Activated CD4-positive, alpha-beta memory T cell treated with anti-CD3 and anti-CD28 coated beads, Interleukin-2, amount 10 ng/mL, durations not matched to agents 7 days and 5 days (primary cell): ENCODE measurements at places on chromosomes 3 and 15. TPM values are rescaled to one million over a fixed set of nuclear protein-coding genes. Genes with fewer than 3 reads are reported as not detected.

Gene ACKR2
- total RNA-seq, result 2.0 TPM

Gene DZIP1L
- total RNA-seq, result not detected

Gene CNTN3
- not detected for total RNA-seq

DNA sequence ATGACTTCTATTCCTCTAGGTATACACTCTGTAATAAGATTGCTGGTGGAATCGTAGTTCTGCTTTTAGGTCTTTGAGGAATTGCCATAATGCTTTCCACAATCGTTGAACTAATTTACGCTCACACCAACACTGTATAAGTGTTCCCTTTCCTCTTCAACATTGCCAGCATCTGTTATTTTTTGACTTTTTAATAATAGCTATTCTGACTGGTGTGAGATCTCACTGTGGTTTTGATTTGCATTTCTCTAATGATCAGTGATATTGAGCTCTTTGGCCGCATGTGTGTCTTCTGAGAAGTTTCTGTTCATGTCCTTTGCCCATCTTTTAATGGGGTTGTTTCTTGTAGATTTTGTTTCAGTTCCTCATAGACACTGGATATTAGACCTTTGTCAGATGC, 12.8 kb downstream of the NXPE3 start:
- peaks cover 22% of the 10 kb centered on the region for H3K4me1 ChIP-seq
- no peak overlapping the region for H3K4me3 ChIP-seq
- peaks cover 88% of the 10 kb centered on the region for H3K36me3 ChIP-seq
- no peak overlapping the region for H3K27ac ChIP-seq
- no peak for DNase-seq

- H3K27me3 ChIP-seq, result no peaks in the 10 kb centered on the region
- H3K36me3 ChIP-seq, result peaks cover 19% of the 10 kb centered on the region
- peaks cover 17% of the 10 kb centered on the region for H3K4me1 ChIP-seq
- peak overlapping the region; percentile 19 for H3K27ac ChIP-seq
- DNase-seq, result no peak
These were observed 31.9 kb downstream of the TRAK1 start for GRCh38 chr3:42123012-42123581.

GRCh38 chr15:44296625-44297524, 8.4 kb downstream of the GOLM2 start:
- no peak overlapping the region for H3K4me3 ChIP-seq
- peaks cover 17% of the 10 kb centered on the region for H3K36me3 ChIP-seq
- no peaks in the 10 kb centered on the region for H3K27me3 ChIP-seq
- no peak for DNase-seq
- H3K27ac ChIP-seq, result peak overlapping the region; percentile 17

GRCh38 chr3:180319461-180319860, 282.5 kb upstream of the TTC14 start:
- no peaks in the 10 kb centered on the region for H3K4me1 ChIP-seq
- DNase-seq, result no peak
- H3K27ac ChIP-seq, result no peak overlapping the region

DNA sequence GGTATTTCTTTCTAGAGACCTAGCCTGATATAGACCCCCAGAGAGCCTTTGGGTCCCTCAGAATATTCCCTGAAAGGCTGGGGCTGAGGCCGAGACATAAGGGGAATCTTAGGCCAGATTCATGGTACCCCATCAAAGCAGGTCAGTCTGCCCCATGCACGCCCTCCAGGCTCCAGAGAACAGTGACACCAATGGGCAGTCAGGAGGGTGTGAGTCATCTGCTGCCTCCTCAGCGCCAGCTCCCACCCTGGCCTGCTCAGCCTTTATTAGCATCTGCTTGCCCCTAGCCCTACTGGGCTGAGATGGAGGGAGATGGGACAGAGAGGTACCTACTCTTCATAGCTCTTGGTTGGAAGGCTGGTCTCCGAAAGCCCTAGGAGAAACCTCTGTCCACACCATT, 14.3 kb upstream of the CAMKV start:
- H3K27me3 ChIP-seq, result no peaks in the 10 kb centered on the region
- no peak overlapping the region for H3K27ac ChIP-seq
- DNase-seq, result no peak
- H3K36me3 ChIP-seq, result no peaks in the 10 kb centered on the region

GRCh38 chr3:182937293-182938051, 42.9 kb downstream of the DCUN1D1 start:
- H3K4me1 ChIP-seq, result peaks cover 19% of the 10 kb centered on the region
- no peak for DNase-seq
- H3K4me3 ChIP-seq, result no peak overlapping the region
- no peak overlapping the region for H3K27ac ChIP-seq

DNA sequence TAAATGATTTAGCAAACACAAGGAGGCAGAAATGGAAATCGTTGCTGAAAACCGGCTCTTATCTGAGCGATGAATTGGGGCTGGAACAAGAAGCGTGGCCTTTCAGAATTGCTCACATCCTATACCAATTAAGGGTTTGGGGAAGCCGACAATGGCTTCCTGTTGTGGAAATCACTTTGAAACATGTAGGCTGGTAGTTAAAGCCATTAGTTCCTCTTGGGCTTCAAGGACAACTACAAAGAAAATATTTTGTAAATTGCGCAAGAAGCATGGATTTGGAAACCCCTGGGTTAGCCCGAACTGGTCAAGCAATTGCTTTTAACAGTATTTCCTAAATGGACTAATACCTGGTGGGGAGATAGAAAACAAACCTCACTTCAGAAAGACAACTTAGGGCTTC, 182.4 kb downstream of the ADAMTS9 start:
- H3K27ac ChIP-seq, result no peak overlapping the region
- H3K36me3 ChIP-seq, result no peaks in the 10 kb centered on the region
- peaks cover 5% of the 10 kb centered on the region for H3K27me3 ChIP-seq

GRCh38 chr3:53162672-53163443, 1.8 kb downstream of the PRKCD start:
- DNase-seq, result peak; percentile 67
- peak overlapping the region; percentile 58 for H3K27ac ChIP-seq
- H3K36me3 ChIP-seq, result peaks cover 3% of the 10 kb centered on the region
- peaks cover 13% of the 10 kb centered on the region for H3K27me3 ChIP-seq
- peak overlapping the region; percentile 86 for H3K4me3 ChIP-seq

DNA sequence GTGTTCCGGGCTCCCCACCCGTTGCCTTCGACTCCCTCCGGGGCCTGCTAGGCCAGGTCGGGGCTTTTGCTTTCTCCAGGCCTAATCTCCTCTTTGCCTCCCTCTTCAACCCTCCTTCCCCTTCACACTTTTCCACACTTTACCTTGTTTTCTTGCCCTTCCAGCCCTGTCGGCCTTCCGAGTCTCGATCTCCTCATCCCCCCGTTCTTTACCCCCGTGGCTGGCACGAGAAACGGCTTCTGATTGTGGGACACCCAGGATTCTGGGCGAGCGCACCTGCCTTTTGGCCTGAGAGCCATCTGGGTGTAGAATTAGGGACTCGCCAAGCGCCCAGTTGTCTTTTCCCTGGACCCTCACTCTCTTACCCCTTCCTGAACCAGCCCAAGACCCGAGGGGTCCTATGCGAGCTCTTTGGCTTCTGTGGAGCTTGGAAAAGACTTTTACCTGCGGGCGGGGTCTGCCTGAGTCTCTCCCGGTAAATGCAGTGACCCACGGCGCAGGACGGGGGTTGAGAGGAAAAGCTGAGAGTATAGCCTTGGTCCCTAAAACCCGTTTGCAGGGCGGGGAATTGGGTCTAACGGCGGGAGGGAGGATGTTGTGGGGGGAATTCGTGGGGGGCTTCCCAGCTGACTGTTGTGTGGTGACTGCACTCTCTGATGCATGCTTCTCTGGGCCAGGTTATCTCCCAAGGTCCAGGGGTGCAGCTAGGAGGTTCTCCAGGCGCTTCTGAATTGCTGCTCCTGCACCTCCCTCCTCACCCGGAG, 5.5 kb upstream of the ONECUT1 start:
- H3K4me3 ChIP-seq, result no peak overlapping the region
- H3K27me3 ChIP-seq, result peaks cover 89% of the 10 kb centered on the region
- no peak overlapping the region for H3K27ac ChIP-seq
- peaks cover 5% of the 10 kb centered on the region for H3K4me1 ChIP-seq
- DNase-seq, result no peak
- H3K36me3 ChIP-seq, result peaks cover 9% of the 10 kb centered on the region

DNA sequence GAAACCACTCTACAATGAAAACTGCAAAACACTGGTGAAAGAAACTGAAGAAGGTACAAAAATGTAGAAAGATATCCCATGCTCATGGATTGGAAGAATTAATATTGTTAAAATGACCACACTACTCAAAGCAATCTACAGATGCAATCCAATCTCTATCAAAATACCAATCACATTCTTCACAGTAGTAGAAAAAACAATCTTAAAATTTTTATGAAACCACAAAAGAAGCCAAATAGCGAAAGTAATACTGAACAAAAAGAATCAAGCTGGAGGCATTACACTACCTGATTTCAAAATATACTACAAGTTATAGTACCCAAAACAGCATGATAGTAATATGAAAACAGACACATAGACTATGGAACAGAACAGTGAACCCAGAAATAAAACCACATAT, 36.9 kb downstream of the TXNRD3 start:
- no peak overlapping the region for H3K27ac ChIP-seq
- no peak overlapping the region for H3K4me3 ChIP-seq
- DNase-seq, result no peak
- H3K27me3 ChIP-seq, result peaks cover 6% of the 10 kb centered on the region

DNA sequence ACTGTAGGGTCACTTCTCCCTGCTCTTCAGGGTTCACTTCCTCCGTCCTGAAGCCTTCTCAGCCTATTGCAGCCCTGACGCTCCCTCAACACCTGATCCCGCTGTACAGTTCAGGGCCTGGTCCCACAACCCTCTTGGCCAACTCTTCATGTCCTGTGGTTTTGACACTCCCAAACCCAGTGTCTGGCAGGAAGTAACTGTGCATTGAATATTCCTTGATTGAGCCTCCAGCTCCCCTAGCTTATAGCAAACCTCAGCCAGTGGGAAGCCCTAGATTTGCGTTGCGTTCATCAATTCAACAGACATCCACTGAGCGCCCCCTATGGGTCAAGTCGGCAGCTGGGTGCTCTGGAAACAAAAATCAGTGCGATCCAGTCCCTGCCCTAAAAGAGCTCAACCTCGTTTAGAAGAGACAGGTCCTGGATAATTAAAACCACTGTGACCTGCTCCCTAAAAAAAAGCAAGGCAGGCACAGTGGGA, 13.5 kb downstream of the UBAP1L start:
- peak; percentile 57 for DNase-seq
- H3K27ac ChIP-seq, result no peak overlapping the region
- H3K4me1 ChIP-seq, result peaks cover 6% of the 10 kb centered on the region

DNA sequence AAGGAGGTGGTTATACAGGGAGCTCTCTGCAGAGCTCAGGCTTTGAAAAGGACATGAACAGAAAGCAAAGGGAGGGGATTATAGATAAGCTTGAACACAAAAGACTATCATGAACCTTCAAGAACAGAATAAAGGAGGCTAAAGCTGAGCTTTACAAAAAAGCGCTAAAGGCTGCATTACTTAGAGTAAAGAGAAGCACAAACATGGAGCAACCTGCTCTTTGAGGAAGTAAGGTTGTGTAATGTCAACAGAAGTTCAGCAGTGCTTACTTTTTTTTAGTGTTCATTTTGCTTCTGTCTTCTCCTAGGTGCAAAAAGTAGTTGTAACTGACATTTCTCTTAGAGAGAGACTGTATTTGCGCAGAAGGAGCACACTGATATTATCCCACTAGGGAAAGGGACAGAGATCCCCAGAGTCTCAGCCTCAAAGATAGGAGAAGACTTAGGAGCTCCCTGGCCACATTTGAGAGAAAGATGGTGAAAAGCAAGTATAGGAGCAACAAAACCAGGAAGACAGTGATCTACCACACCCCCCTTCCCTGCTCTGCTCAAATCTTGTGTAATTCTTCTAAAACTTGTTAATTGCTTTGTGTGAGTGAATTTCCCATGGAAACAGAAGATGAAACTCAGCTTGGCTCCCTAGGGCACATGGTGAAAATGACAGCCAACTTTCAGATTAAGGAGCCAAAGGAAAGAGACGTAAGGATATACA, 54.7 kb downstream of the QTRT2 start:
- no peak for DNase-seq
- no peak overlapping the region for H3K4me3 ChIP-seq
- peaks cover 11% of the 10 kb centered on the region for H3K27me3 ChIP-seq
- no peaks in the 10 kb centered on the region for H3K36me3 ChIP-seq

- H3K27me3 ChIP-seq, result peaks cover 16% of the 10 kb centered on the region
- DNase-seq, result no peak
- no peak overlapping the region for H3K27ac ChIP-seq
These were observed 7.2 kb downstream of the PLD1 start for GRCh38 chr3:171803044-171803443.

DNA sequence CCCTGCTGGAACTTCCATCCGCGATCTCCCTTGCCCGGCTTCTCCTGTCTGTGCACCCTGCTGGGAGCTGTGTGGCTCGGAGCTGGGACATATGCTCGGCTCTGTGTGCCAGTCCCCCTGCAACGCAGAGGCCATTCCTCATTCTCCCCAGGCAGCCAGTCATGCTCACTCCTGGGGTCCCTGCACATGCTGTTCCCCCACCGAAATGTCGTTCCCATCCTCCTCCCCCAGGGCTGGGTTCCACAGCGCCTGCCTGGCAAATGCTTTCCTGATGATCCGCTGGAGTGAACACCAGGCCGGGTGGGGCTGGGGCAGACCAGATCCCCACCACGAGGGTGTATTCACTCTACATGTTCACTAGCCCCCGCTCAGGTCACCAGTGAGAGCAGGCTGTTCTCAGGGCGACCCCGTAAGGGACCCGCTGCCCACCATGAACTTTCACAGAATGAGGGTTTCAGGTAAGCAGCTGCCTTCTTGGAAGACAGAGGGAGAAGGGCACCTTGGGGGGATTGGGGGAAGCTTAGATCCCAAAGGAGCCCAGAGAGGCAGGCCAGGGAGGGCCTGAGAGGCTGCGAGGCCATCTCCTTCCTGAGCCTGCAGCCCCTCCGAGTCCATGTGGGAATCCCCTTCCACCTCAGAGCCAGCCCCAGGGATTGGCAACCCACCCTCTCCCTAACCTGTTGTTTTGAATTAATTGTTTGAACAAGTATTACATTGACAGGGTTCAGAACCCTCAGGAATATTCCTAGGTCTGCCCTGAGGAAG, 88.7 kb upstream of the IQSEC1 start:
- no peak overlapping the region for H3K27ac ChIP-seq
- H3K4me1 ChIP-seq, result no peaks in the 10 kb centered on the region
- H3K4me3 ChIP-seq, result no peak overlapping the region
- no peaks in the 10 kb centered on the region for H3K36me3 ChIP-seq

- H3K27me3 ChIP-seq, result no peaks in the 10 kb centered on the region
- DNase-seq, result no peak
- H3K27ac ChIP-seq, result no peak overlapping the region
- H3K4me3 ChIP-seq, result no peak overlapping the region
- H3K36me3 ChIP-seq, result peaks cover 25% of the 10 kb centered on the region
These were observed 8.2 kb upstream of the PRKAR2A start for GRCh38 chr3:48855681-48856447.

- no peaks in the 10 kb centered on the region for H3K4me1 ChIP-seq
- H3K27ac ChIP-seq, result no peak overlapping the region
- no peaks in the 10 kb centered on the region for H3K36me3 ChIP-seq
- H3K27me3 ChIP-seq, result peaks cover 13% of the 10 kb centered on the region
These were observed 35.4 kb downstream of the SV2B start for GRCh38 chr15:91135201-91136130.

GRCh38 chr3:39013289-39013688, 38.5 kb downstream of the SCN11A start:
- H3K36me3 ChIP-seq, result no peaks in the 10 kb centered on the region
- no peaks in the 10 kb centered on the region for H3K4me1 ChIP-seq
- H3K4me3 ChIP-seq, result no peak overlapping the region
- no peak for DNase-seq
- H3K27me3 ChIP-seq, result peaks cover 23% of the 10 kb centered on the region

GRCh38 chr3:122996038-122996580, 31.5 kb downstream of the SEMA5B start:
- no peak overlapping the region for H3K4me3 ChIP-seq
- H3K36me3 ChIP-seq, result no peaks in the 10 kb centered on the region
- no peak for DNase-seq
- no peak overlapping the region for H3K27ac ChIP-seq
